ENCODE measurements at places on chromosomes 11 and 22.
A peak's percentile ranks its signal among the peaks of the same experiment; 100 is the strongest.

GRCh38 chr11:75461151-75461550 is 28.1 kb upstream of the KLHL35 start:
- no peak for DNase-seq

DNA sequence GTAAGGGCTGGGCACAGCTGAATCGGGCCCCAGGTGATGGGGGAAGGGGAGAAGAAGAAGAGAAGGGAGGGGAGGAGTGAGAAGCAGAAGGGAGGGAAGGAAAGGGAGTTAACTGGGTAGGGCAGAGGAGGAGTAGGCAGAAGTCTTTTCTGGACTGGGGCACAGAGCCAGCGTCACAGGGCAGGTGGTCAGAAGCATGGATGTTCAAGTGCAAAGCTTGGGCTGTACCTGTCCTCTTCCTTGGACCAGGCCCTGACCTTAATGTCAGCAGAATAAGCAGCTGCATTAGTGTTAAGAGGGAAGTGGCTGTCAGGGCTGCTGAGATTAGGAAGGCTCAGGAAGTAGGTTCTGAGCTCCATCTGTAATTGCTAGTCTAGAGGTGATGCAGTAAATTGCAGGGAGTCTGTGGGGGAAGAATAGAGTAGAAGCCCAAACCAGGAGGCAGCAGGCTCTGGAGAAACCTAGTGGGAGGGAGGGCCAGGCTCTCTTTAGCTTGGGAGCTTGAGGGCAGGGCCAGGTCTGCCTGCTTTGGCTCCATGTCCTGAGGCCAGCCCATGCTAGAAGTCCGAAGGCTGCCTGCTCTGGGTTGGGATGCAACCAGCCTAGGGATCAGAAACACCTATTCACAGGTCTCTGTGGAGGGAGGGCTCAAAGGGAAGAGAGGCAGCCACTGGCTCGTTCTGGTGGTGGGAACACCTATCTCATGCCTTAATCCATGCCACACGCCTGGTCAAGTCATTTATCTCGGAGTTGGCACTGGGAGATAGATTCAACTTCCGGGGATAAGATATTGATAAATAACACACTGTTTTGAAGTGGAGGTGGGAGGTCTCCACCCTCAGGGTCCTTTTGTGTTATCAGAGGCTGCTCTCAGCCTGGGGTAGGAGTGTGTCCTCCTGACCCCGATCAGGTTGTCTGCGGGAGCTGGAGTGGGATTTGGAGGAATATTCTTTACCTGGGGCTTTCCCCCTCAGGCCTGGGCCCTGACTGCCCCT is 1.7 kb upstream of the UCP3 start:
- DNase-seq: no peak

DNA sequence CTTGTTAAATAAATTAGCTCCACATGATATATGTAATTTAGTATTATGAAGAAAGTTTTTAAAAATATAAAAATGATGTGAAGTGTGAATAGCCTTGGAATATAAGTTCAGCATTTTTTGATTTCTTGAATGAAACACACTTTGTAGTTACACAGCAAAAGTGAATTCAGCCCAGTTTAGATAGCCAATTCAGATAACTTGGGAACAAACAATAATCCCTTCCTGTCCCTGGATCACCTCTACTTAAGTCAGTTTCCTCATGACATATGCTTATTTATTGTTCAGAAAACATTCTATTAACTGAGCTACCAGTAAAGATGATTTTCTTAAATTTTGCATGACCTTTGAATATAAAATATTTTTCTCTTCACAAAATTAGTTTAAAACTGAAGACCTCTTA is 107.4 kb downstream of the PGR start:
- no peak for DNase-seq

DNA sequence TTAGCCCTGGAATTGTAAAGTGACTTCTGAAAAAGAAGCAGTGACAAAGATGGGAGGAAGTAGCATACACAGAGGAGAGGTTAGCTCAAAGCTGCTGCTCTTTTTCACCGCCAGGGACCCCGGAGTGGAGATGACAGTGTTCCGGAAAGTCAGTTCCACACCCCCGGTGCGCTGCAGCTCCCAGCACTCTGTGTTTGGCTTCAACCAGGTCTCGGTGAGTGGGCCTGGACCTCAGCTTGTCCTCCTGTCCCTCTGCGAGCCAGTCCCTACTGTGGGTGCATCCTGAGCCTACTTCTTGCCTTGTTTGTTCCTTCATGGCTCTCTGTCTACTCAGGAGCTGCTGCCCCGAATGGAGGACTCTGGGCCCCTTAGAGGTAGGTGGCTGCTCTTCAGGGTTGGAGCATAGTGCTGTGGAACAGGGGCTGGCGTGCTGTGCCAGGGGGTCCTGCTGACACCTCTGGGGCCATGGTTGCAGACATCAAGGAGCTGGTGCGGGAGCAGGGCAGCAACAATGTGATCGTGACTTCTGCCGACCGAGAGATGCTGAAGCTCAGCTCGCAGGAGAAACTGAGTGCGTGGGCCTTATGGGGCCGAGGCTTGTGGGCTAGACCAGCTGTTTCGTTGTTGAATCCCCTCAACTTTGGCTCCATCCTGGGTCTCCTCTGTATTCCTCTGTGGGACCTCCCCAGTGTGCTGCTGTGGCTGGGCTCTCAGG is 1.7 kb downstream of the PCNX3 start:
- DNase-seq: no peak

- no peak for DNase-seq
These were observed 12.5 kb upstream of the TMPRSS6 start for GRCh38 chr22:37121887-37122591.

DNA sequence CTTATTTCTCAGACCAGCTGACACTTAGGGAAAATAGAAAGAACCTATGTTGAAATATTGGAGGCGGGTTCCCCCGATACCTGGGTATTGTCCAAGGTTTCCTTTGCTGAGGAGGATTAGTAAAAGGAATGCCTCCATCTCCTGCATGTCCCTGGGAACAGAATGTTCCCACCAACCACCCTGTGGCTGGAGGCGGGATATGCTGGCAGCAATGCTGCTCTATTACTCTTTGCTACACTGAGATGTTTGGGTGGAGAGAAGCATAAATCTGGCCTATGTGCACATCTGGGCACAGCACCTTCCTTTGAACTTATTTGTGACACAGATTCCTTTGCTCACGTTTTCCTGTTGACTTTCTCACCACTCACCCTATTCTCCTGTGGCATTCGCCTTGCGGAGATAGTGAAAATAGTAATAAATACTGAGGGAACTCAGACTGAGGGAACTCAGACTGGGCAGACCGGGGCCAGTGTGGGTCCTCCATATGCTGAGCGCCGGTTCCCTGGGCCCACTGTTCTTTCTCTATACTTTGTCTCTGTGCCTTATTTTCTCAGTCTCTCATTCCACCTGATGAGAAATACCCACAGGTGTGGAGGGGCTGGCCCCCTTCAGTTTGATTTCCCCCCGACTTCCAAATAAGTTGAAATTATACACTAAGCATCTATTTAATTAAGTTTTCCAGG is 32.1 kb downstream of the IGLL1 start:
- DNase-seq: no peak

- DNase-seq: no peak
These were observed 42.8 kb downstream of the OR5AK2 start for GRCh38 chr11:57031556-57031955.

GRCh38 chr22:47695176-47695575 is 932.7 kb downstream of the TBC1D22A start:
- no peak for DNase-seq

- no peak for DNase-seq
These were observed 458.5 kb downstream of the BRD1 start for GRCh38 chr22:49368976-49369725.

- no peak for DNase-seq
These were observed 186.3 kb downstream of the IGLL1 start for GRCh38 chr22:23393721-23394320.

DNA sequence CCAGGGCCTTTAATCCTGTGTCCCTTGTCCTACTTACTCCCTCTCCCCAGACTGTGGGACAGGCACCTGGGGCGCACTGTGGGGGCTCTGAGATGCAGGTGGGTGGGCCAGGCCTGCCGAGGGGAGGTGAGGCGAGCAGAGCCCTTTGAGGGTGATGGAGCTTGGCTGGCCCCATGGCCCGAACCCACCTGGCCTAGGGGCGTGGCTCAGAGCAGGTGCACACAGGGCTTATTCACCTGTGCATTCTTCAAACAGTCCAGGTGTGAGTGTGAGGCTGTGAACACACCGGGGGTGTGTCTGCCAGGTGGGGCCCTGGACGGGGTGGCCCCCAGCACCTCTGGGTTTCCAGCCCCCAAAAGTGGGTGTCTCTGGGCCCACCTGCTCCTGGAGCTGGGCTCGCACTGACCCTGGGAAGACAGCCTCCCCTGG is 9.0 kb upstream of the MUC5AC start:
- no peak for DNase-seq

DNA sequence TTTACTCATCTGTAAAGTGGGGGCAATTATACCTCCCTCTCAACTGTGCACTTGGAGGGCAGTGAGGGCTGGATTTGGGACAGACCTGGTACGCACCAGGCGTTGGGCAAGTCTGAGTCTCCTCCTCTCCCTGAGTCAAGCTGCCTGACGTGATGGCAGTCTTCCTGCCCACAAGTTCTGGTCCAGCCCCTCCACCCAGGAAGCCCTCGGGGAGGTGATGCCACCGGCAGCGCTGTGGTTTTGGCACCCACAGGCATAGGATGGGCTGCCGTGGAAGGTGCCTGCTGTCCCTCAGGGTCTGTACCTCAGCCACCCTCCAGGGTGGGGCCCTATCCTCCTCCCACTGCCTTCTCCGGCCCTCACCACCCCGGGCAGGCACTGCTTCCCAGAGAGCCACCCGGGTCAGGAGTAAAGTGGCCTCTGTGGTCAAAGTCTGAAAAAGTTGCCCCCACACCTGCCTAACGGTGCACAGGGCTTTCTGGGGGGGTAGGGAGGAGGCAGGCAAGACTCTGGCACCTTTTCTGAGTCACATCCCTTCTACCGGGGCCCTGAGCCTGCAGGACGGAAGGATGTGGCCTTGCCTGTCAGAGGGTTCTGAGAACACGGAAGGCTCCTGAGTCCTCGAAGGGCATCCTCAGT is 6.5 kb upstream of the APOBEC3H start:
- DNase-seq: no peak

DNA sequence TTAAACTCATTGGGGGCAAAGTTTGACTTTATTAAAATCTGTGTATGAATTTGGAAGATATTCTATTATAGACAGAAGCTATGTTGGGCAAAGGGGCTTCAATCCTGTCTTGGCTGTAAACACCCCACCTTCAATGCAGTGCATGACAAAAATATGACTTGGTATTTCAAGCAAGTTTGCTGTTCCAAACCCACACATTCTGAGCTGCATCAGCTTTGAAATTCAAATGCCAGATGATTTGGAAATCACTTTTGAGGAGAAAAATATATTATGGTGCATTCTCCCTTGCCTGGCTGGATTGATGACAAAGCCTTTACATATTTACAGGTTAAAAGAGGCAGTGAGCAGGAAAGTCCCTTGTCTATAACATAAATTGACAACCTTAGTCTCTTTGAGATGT is 760.0 kb downstream of the NELL1 start:
- DNase-seq: no peak

DNA sequence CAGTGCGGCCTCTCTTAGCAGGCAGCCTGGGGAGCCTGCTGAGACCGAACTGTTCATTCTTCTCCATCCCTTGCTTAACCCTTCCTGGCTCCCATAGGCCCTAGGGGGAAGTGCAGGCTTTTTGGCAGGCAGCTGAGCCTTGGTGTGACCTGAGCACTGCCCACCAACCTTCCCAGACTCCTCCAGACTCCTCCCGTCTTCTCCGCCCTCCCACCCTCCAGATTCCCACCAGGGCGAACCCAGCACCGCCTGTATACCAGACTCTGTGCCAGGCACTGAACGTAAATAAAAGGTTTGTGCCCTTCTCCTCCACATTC is 7.9 kb downstream of the RELT start:
- no peak for DNase-seq

GRCh38 chr11:28690746-28691145 is 582.6 kb downstream of the METTL15 start:
- no peak for DNase-seq

DNA sequence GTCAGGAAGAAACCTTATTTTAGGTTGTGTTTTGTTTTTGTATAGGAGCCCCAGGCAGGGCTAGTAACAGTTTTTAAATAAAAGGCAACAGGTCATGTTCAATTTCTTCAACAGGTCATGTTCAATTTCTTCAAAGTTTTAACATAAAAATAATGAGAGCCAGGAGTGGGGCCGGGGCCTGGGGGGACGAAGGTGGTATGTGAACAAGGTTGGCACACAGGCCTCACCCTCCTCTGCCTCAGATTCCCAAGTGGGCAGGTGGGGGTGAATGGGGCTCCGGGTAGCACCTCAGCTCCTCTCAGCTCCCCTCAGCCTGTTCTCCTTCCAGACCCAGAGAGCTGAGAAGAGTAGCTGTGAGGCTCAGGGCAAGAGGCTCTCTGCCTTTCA is 4.4 kb downstream of the DERL3 start:
- DNase-seq: no peak

DNA sequence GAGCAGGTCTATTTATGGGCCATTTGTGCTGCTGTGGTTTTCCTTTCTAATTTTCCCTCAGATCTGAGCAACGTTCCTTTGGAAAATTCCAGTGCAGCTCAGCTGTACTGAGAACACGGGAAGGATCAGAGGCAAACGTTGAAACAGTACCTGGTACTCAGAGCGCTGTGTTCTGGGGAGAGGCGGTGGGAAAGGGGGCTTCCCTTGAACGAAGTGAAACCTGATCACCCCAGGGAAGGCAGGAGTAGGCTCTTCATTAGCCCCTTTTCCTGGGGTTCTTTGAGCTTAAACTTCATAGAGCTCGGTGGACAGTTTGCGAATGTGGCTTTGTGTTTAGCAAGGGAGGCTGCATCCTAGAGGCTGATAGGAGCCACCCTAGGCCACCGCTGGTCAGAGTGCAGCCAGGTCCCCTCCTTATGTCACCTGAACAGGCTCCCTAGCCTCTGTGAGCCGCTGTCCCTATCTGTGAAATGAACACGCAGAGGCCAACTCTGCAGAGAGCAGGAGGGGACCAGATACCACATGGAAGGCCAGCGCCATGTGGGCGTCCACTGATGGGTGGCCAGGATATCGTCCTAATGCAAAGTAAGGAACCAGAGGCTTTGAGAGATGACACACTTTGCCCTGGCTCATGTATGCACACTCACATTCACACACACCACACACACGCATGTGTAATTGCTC is 1464.8 kb downstream of the BRD1 start:
- no peak for DNase-seq

DNA sequence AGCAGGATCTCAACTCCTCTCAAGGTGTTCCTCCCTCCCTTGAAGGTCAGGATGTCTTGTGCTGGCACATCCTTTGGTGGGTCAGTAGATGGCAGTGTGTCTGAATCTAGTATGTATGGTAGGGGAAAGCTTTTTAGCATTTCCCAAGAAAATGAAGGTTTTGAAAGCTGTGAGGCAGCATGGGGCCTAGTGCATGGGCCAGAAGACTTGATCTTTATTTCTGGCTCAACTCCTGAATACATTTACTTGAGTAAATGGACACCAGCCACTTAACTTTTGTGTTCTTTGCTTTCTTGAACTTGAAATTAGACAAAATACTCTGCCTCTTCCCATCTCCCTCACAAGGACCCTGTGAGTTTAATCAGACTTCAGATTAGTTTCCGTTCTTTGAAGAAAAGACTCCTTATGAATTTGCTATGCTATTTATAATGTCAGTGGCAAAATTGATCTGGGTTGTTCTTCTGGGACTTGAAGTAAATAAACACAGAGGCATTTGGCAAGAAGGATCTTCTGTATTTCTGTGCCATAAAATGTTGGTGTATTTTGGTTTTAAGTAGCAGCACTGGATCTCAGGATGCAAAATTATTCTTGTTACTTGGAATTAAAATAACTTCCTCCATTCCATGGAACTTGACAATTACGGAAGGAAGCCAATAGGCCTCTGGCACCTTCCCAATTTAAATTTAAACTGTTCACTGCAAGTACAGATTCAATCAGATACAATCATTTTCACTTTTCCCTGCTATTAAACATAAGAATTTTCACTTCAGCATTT is 288.8 kb downstream of the CASP12 start:
- DNase-seq: peak; percentile 57
